ENCODE measurements at places on chromosomes 6 and 20. TPM values are rescaled to one million over a fixed set of nuclear protein-coding genes. Genes with fewer than 3 reads are reported as not detected.

RAB44 gene
- not detected for polyA plus RNA-seq

CST3 gene
- polyA plus RNA-seq, result 2,096 TPM

AGER gene
- 15.2 TPM for polyA plus RNA-seq

CD93 gene
- polyA plus RNA-seq, result 19.8 TPM

GTSF1L gene
- polyA plus RNA-seq, result not detected

RIMS4 gene
- polyA plus RNA-seq, result 51.2 TPM

HSPA1L gene
- 6.1 TPM for polyA plus RNA-seq

SMLR1 gene
- 0.21 TPM for polyA plus RNA-seq

ADGRF4 gene
- not detected for polyA plus RNA-seq

FHL5 gene
- polyA plus RNA-seq, result 1.8 TPM

BFSP1 gene
- polyA plus RNA-seq, result 2.6 TPM

MEI4 gene
- 1.3 TPM for polyA plus RNA-seq

OR2H2 gene
- 2.0 TPM for polyA plus RNA-seq

PLEKHG1 gene
- polyA plus RNA-seq, result 24.6 TPM

OR2B3 gene
- not detected for polyA plus RNA-seq

BMP7 gene
- polyA plus RNA-seq, result 67.9 TPM

ZNF311 gene
- polyA plus RNA-seq, result 6.9 TPM

BPIFA1 gene
- polyA plus RNA-seq, result not detected

ZKSCAN8 gene
- polyA plus RNA-seq, result 22.0 TPM

ADGRF5 gene
- 11.7 TPM for polyA plus RNA-seq

CD83 gene
- polyA plus RNA-seq, result 26.5 TPM

CRISP3 gene
- polyA plus RNA-seq, result not detected

HLA-DRB1 gene
- 3.5 TPM for polyA plus RNA-seq

BNIP5 gene
- 0.05 TPM for polyA plus RNA-seq

MATN4 gene
- polyA plus RNA-seq, result 9.9 TPM

FRK gene
- 0.44 TPM for polyA plus RNA-seq

MBOAT1 gene
- 3.7 TPM for polyA plus RNA-seq

C6orf141 gene
- 4.6 TPM for polyA plus RNA-seq

NFATC2 gene
- 2.5 TPM for polyA plus RNA-seq

LPA gene
- polyA plus RNA-seq, result 1.3 TPM

COL9A1 gene
- 34.8 TPM for polyA plus RNA-seq

RUNX2 gene
- polyA plus RNA-seq, result 1.8 TPM

Data from spinal cord (tissue), 10 donors.